ENCODE measurements at places on chromosomes 16 and 17.
A peak's percentile ranks its signal among the peaks of the same experiment; 100 is the strongest.

DNA sequence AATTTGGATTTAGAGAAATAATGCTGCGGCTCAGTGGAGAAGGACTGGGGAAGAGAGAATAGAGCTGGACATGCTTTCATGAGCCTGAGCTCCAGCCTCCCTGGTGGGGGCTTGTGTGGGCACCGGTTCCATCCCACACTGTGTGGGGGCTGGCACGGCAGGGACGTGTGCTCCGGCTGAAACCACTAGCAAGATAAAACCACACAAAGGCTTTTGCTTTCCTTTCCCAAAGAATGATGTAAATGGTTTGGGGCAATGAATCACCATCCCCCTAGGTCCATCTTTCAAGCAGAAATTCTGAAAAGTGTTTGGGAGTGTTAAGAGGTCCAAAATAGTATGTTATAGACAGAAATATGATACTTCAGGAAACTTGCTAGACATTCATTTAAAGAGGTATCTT, 77.0 kb downstream of the CDH11 start:
- DNase-seq, result no peak

DNA sequence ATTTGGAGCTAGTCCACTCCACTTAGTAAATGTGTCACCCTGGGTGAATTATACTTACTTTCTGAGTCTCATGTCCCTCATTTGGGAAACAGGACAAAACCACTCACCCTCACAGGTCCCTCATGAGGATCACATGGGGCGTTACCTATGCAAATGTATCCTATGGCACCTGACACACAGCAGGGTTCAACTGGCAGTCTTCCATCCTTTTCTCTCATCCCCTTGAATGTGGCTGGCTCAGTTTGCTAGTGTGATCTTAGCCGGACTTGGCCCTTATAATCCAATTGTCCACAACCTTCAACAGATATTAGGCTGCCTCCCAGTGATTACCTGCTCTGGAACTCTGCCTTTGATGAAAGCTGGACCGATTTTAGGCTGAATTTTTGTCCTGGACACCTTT, 308.8 kb downstream of the MAP2K6 start:
- DNase-seq, result no peak

- DNase-seq, result no peak
These were observed 873 bp downstream of the PSME3IP1 start for GRCh38 chr16:57184887-57185445.

- no peak for DNase-seq
These were observed 1.2 kb downstream of the CHST5 start for GRCh38 chr16:75534560-75535205.

GRCh38 chr17:34015253-34015652, 239.8 kb upstream of the CCL2 start:
- no peak for DNase-seq

DNA sequence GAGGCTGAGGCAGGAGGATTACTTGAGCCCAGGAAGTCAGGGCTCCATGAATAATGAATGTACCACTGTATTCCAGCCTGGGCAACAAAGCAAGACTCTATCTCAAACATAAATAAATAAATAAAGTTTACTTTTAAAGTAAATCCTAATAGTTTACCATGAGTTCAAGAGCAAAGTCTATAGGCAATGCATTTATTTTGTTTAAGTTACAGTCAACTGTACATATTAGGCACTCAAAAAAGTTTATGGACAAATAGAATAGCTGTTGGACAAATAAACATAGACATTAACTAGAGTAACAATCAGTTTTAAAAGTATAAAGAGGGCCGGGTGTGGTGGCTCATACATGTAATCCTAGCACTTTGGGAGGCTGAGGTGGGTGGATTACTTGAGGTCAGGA, 3.7 kb upstream of the AARSD1 start:
- DNase-seq, result no peak

DNA sequence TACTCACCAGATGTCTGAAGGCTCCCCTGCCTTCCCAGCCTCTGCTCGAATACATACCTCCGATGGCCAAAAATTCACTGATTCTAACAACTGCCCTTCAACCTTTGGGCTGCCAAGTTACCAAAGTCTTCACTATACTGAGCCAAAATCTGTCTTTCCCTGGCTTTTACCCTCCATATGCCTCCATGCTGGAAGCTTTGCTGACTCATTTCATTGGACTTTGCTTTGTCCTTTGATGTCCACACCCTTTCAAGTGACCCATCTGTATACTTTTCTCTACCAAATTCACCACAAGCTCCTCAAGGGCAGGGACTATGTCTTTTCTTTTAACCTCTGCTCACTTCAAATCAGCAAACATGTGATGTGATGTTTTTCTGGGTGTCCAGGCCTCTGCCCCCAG, 21.0 kb upstream of the MTMR4 start:
- DNase-seq, result no peak

DNA sequence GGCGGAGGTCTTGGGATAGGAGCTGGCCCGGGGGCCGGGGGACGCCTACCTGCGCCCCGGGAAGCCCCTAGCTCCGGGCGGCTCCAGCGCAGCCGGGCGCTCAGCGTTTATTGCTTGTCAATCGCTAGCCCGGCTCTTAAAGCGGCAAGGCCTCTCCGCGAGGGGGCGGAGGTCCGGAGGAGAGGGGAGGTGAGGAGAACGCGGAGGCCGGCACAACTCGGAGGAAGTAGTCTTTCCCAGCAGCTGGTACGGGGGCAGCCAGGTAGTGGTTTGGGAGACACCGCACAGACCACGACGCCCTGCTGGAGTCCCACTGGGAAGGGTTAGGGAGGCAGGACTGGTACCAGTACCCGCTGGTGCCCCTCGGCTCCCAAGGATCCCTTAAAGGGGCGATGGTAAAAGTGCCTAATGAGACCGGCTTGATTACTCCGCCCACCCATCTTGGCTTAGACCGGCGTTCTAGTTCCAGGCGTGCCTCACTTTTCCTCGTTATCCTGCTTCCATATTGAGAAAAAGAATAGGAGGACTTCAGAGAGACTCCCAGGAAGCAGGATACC, at the start of gene MPP2:
MPP2 (minus strand) TSS at position 112 of the 557 bp plus-strand sequence. CDS start 3,076 bp downstream, outside the sequence.
- DNase-seq, result peak; percentile 39

DNA sequence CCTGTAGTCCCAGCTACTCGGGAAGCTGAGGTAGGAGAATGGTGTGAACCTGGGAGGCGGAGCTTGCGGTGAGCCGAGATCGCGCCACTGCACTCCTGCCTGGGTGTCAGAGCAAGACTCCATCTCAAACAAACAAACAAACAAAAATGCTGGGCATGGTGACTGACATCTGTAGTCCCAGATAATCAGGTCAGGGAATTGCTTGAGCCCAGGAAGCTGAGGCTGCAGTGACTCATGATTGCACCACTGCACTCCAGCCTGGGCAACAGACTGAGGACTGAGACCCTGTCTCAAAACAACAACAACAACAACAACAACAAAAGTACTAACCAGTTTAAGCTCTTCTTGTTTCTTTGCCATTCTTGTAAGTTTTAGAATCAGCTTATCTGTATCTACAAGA, 383.0 kb upstream of the PMFBP1 start:
- no peak for DNase-seq
